ENCODE measurements at places on chromosomes 7 and 10.

- DNase-seq = no peak
Observed at GRCh38 chr10:128081720-128082119, 44.5 kb downstream of the MKI67 start.

GRCh38 chr7:94160719-94161435, 156.7 kb upstream of the BET1 start:
- peak; percentile 2 for DNase-seq

DNA sequence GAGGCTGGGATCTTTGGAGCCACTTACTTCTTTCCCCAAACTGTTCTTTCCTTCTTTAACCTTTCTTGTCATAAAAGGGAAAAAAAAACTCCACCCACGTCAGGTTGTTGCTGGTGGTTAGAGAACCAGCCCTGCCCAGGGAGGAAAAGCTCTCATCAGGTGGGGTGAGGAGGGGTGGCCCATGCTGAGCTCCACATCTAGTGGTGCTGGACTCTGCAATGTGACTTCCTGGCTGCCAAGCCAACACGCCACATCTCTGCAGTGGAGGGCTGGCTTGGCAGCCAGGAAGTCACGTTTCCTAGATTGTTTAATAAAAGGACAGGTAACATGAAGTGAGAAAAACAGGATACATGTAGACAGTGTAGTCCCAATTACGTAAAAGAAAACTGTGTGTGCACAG, 37.4 kb downstream of the WIPF3 start:
- no peak for DNase-seq

DNA sequence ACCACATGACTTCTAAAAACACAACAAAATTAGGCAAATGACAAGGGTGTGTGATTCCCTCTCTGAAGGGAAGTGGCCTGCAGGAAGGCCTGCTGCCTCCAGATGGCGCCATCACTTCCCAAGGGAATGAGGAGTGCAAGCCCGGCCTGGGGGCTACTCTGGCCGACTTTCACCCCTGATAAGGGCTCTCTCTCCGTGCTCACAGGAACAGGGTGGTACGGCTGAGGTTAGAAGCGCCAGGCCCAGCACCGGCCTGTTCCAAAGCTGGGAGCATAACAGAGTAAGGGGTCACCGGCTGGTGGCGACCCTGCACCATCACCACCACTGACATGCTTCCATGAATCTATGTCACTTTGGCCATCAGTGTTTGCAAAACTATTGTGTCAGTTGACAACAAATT, 13.1 kb downstream of the RBP3 start:
- DNase-seq = no peak

DNA sequence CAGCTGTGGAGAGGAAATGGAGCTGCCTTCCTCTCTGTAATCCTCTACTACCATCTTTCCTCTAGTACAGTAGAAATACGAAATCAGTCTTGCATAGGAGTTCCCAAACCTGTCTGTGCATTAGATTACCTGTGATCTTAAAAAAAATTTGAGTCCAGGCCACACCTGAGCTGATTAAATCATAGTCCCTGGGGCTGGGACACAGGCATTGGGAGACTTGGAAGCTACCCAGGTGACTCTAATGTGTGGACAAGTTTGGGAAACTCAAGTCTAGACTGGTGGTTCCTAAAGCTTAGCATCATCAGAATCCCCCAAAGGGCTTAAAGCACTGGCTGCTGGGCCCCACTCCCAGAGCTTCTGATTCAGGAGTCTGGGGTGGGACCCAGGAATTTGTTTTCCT, 152.7 kb upstream of the GLI3 start:
- DNase-seq = no peak

DNA sequence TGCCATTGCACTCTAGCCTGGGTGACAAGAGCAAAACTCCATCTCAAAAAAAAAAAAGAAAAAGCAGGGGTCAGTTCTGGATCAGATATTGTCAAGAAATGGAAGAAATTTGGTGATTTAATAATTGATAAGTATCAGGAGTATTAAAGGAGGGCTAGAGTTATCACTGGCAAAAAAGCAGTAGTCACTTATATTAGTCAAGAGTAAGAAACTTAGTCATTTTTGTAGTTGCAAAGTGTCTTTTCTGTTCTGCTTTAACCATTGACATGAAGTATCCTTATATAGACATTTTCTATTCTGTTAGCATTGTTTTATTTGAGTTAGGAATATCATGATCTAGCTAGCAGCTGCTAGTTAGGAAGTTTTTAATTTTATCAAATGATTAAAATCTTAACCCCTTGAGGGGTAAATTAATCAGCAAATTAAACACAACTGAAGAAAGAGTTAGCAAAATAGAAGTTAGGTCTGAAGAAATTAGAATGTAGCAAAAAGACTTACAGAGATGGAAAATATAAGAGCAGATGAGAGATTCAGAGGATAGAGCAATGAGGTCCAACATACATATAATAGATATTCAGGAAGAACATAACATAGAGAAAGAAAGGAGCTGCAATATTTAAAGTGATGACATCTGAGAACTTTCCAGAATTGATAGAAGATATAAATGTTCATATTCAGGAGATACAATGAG, 7.3 kb upstream of the CCDC6 start:
- no peak for DNase-seq

DNA sequence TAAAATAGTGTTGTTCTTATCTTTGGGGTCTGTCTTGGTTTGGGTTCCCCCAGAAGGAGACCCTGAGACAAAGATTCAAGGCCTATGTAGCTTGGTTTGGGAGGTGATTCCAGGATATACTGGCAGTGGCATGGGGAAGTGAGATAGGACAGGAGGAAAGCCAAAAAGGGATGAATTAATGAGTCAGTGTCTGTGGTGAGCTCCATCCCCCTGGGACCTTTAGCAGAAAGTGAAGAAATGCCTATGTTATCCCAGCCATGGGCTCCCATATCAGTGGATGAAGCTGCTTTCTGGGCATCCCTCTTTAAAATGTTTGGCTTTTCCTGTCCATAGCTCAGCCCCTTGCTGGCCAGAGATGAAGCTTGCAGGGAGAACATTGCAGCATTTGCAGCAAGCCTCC, 217.0 kb upstream of the CTBP2 start:
- DNase-seq = no peak

DNA sequence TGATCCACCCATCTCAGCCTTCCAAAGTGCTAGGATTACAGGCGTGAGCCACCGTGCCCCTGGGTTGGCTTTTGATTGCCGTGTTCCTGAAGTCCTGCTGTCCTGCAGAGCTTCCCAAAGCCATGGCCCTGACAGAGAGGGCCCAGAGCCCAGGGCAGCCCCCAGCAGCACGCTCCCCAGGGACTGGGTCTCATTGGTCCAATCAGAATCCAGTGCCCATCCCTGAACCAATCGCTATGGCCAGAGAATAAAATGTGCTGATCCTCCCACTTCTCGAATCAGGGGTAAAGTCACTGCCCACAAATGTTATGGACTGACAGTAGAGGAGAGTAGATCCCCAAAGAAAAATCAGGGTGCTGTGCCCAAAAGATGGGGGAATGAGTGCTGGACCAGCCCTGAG, 5.0 kb upstream of the C10orf105 start:
- no peak for DNase-seq

DNA sequence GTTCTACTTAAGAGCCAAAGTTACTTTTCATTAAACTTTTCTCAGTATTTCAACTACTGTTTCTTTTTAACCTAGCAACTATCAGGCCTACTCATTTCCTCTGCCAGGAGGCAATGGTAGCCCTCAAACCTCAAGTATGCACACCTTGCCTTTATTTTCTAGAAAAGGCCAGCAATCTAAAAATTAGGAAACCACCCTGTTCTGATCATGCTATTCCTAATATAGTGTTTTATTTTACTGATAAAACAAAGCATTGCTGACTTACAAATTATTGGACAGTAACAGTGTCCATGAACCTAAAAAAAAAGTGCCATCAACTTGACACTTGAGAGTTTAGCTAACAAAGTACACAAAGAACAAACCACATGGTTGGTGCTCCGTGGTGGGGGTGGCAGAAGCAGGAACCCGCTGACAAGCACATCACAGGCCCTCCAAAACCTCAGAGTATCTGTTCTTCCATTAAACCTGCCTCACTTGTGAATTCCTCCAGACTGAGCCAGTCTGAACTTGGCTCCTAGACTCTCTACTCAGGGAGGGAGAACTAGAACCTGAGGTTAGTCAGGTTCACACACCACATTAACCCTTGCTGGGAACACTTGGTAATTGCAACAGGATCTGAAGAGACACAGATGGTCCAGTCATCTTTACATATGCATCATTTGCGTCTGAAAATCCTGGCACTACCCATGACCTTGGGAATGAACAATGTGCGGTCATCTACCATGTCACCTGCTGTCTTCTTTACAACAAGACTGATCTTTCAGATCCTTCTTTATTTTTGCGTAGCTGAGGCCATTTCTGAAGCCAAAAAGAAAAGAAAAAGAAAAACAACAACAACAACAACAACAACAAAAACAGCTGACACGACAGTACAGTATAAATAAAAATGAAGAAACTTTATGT, 31.9 kb downstream of the PIP4K2A start:
- no peak for DNase-seq

DNA sequence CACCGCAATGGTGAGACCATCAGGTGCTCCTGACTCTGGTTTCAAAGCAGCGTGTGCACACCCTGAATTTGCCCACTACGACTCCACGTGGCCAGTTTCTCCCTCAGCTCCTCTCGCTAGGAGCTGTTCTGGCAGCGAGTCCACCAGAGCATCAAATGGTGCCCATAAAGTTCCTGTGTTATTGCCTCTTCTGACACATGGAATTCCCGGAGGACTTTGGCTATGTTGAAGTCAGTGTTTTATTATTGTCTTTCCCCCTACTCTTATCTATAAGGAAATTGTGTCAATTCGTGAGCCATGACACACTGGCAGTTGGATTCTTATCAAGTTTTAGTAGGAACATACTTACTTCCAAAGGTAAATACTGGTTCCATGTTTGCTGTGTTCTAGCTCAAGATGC, 53.9 kb upstream of the NPVF start:
- DNase-seq = no peak

GRCh38 chr10:4635388-4635787, 190.6 kb upstream of the AKR1E2 start:
- DNase-seq = no peak

DNA sequence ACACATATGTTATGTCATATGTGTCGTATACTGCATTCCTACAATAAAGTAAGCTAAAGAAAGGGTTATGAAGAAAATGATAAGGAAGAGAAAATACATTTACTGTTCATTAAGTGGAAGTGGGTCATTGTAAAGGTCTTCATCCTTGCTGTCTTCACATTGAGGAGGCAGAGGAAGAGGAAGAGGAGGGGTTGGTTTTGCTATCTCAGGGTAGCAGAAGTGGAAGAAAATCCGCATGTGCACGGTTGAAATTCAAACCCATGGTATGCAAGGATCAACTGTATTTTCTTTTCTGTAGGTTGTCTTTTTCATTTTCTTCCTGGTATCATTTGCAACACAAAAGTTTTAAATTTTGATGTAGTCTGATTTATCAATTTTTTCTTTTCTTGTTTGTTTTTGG, 6.3 kb downstream of the PLEKHA8 start:
- no peak for DNase-seq

DNA sequence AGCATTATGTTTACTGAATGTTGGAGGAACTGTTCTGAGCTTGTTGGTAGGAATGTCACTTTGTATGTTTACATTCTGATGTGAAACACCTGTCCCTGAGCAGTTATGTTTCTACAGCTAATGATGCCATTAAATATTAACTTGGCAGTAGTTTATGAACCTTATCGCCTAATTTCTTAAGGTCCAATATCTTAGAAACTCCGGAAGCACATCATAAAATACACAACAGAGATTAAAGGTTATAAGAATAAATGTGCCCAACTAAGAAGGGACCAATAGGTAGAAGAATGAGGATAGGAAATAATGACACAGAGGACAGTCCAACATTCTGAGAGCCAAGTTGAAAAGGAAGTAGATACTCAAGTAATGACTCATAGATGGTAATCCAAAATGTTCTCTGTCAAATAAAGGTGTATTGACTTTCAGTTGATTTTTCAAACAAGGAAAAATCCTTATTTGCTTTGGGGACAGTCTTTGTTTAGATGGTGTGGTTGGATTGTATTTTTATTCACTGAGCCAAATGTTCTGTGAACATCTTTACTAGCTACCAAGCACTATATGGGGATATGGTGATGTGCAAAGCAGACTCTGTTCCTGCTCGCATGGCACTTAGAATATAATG, 31.9 kb downstream of the LCOR start:
- DNase-seq = no peak

DNA sequence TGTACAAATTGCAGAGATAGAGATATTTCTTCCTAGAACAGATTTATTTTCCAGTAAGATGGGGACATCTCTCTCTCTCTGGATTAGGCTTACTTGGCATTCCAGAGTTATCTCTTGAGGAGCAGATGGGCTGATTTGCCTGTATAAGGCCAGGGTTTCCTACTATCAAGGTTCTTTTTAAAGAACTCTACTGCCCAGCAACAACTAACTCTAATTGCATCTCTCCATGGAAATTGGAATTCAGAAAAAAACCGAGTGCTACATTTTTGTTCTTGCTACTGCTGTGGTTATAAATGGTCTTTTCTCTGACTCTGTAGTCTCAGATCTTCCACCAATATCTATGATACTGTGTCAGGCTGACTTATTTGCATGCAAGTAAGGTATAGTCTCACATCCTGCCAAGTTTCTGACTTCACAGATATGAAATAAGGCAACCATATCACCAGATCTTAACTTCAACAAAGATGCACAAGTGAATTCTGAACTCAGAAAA, 161.1 kb downstream of the CRPPA start:
- no peak for DNase-seq

- peak; percentile 90 for DNase-seq
Observed at GRCh38 chr7:923108-924041, 31.1 kb downstream of the ADAP1 start.
